ENCODE measurements at places on chromosomes 2 and 18.

DNA sequence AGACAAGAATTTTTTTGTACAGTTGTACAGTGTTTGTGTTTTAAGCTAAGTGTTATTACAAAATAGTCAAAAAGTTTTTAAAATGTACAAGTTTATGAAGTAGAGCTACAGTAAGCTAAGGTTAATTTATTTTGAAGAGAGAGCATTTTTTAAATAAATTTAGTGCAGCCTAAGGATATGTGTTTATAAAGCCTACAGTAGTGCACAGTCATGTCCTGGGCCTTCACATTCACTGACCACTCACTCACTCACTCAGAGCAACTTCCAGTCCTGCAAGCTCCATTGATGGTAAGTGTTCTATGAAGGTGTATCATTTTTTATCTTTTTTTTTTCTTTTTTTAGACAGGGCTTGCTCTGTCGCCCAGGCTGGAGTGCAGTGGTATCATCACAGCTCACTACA, 44.2 kb downstream of the SFXN5 start:
- peak; percentile 48 for DNase-seq

DNA sequence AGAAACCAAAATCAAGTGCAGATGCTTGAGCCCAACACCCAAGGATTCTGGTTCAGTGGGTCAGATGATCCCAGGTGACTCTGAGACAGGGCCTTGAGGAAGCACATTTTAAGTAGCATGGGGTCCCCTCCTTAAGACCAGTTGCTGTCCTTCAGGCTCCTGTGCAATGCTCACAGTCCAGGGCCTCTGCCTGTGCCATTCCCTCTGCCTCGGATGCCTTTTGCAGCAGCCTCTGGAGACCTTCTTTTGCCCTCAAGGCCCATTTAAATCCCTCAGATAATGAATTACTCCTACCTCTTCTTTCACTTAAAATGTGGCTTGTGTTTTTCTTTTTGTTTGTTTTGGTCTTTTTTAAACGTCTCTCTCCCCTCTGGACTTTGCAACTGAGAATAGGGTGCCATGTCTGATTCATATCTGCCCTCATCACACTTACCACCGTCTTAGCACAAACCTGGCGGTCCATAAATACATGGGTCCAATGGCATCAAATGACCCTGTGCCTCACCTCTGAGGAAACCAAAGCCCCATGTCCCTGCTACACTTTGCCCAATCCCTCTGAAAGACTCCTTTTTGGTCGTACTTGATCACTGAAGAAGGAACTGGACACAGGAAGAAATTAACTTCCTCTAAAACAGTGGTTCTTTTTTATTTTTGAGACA, 14.2 kb downstream of the ACTG2 start:
- no peak for DNase-seq

GRCh38 chr2:212549463-212549862, 10.9 kb upstream of the ERBB4 start:
- no peak for DNase-seq

- peak; percentile 53 for DNase-seq
Measured at GRCh38 chr2:219352448-219353023, 20.0 kb upstream of the RESP18 start.

- peak; percentile 46 for DNase-seq
Measured at GRCh38 chr2:69026026-69026425, 13.0 kb downstream of the ANTXR1 start.

GRCh38 chr2:56182420-56182819, 1.4 kb upstream of the CCDC85A start:
- no peak for DNase-seq

- DNase-seq = no peak
Measured at GRCh38 chr2:186068139-186068801, 329.7 kb downstream of the FSIP2 start.

- no peak for DNase-seq
Measured at GRCh38 chr18:10950876-10951630, 198.3 kb downstream of the PIEZO2 start.

GRCh38 chr2:160205505-160205904, 5.4 kb upstream of the ITGB6 start:
- DNase-seq = peak; percentile 97

GRCh38 chr2:46717344-46718121, 198.1 kb downstream of the MCFD2 start:
- DNase-seq = peak; percentile 44

- no peak for DNase-seq
Measured at GRCh38 chr2:239943571-239943970, 81.6 kb downstream of the NDUFA10 start.

DNA sequence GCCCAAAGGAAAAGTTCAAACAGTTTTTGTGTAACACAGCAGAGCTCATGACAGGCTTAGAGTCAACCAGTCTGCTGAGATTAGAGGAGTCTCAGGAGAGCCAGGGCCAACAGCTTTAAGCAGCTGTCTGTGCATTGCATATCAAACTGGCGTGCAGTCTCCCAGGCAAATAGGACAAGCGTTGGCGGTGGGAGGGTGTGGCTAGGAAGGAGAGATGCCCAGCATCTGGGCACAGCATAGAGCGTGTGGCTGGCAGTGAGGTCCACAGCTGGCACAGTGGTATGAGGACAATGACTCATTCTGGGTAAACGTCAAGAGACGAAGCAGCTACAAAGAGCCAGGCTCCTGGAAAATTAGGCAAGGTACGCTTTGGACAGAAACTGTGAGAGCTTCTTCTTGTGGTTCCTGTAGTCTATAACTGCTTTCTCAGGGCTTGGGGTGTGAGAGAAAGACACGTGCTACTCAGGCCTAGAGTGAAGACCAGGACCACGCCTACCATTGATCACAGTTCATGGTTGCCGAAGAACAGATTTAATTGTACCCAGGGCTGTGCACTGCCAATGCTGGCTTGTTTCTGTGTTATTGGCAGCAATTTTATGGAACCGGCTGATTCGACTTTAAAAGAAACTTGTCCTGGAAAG, 14.8 kb downstream of the ZAP70 start:
- DNase-seq = no peak

GRCh38 chr2:129233751-129234406, 745.6 kb upstream of the RAB6C start:
- DNase-seq = no peak

GRCh38 chr18:58221060-58221725, 177.2 kb downstream of the NEDD4L start:
- DNase-seq = peak; percentile 53

DNA sequence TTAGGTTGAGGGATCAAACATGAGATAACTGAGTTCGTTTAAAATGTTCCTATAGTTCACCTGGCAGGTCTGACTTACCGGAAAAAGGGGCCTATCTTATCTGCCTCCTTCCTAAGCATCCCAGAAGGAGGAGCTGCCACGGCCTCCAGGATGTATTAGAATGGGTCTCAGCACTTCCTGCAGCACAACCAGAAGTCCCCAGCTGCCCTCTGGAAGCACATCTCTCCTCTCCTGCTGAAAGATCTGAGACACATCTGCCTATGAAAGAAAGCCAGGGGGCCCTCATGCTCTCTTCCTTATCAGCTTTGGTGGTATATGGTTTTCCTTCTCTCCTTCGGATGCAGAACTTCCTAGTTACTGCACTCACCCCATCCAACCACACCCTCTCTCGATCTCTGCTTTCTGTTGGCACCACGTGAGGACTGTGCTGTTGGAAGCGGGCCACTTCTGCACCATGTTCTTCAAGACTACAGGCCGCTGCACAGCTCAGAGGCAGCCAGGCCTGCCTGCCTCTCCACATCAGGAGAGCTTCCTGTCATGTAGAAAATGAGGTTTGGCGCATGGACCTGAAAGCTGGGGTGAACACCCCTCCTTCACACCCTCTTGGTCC, 6.5 kb downstream of the IGFBP5 start:
- no peak for DNase-seq

GRCh38 chr2:30226144-30227032, 4.9 kb upstream of the LBH start:
- DNase-seq = peak; percentile 72

GRCh38 chr2:190599546-190600220, 49.2 kb upstream of the NAB1 start:
- no peak for DNase-seq

DNA sequence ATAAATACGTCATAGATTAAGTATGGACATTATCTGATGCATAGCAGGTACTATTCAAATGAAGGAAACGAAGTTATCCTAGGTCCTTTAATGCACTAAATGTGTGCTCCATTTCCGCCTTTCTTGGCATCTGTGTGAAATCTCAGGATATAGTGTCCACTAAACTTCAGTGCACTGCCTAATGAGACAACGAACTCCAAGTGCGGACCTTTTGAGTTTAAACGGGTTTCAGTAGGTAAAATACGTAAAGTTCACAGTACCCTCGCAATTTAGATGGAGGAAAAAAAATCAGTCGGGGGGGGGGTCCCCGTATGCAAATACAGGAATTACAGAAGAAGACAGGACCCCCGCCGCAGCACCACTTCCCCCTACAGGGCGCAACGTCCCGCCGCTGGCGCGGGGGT, 729 bp upstream of the REL start:
- no peak for DNase-seq

GRCh38 chr18:67600181-67601180, 84.0 kb upstream of the DSEL start:
- DNase-seq = peak; percentile 91

GRCh38 chr2:38149531-38149930, 73.6 kb upstream of the CYP1B1 start:
- DNase-seq = no peak

DNA sequence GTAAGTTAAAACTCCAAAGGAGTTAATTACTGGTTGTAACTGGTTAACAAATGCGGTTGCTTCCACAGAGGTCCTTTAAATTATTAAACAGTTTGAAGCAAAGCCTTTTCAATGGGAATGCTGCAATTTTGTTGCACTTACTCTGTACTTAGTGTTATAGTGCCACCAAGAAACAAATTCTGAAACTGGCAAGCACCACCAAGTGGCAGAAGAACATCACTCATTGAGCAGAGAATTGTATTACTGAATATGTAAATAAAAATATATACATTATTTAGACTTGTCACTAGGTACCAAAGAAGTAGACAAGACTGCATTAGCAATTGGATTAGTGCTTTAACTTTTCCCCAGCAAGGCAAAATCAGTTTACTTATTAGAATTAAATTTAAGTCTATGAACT, 2.6 kb upstream of the TMEFF2 start:
- DNase-seq = no peak

DNA sequence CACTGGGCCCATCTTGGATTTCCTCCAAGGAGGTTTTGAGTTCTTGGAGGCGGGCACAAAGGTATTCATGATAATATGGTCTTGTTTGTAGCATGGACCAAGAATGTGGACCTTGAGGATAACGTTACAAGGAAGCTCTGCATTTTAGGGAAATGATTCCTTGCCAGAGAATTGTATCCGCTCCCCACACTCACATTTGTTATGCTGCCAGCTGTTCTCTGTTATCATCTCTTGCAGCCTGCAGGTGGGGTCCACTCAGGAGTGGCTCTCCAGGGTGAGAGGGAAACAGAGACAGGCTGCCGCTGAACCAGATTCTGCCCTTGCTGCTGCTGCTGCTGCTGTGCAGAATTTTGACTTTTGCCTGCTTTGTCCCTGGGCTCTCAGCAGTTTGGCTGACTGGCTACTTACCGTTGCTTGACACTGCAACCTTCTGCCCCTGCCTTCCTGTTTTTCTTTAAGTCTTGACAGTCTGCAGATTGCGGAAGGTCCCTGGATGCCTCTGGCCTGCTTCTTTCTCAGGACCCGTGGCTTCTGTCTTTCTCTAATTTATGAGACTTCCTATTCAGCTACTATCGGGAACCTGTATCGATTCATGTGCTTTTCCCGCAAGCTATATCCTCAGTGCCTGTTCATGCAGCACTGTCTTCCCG, 122.3 kb upstream of the DOCK10 start:
- no peak for DNase-seq

DNA sequence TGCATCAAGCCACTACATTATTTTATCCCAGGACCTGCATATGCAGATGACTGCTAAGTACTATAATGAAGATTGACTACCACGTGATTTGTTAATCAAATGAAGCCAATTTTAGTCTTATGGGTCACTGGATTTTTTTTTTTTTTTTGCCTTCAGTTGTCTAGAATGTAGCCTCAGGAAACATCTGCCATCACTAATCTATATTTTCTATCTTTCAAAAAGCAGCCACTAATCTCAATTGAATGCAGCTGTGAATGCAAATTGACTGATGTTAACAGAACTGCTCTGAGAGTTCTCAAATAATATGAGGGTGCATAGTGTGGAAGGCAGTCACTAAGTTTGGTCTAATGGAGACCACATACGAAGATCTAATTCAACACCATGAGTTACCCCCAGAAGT, 106.3 kb downstream of the ABCA12 start:
- DNase-seq = no peak

- DNase-seq = peak; percentile 22
Measured at GRCh38 chr2:86393521-86394491, 47.4 kb upstream of the KDM3A start.

DNA sequence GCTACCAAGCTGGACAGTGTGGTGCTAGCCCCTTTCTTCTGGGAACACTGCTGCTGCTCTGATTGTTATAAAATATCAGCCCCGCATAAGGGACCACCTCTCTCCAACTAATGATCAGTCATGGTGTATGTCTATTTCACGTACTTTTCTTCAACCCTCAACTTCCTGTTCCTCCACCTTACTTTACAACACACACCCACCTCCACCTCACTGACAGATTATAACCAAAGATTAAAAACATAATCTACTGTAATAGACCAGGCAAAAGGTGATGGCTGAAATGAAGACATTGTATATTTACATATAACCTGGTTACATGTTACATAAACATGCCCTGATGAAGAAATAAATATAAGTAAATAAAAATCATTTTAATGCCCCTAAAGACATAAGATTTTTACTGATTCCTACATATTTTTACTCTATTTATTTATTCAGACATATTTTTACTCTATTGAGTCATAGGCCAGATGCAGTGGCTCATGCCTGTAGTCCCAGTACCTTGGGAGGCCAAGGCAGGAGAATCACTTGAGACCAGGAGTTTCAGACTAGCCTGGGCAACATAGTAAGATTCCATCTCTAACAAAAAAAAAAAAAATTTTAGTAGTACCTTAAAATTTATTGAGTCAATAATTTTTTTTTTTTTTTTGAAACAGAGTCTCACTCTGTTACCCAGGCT, 12.8 kb downstream of the STK39 start:
- peak; percentile 64 for DNase-seq

DNA sequence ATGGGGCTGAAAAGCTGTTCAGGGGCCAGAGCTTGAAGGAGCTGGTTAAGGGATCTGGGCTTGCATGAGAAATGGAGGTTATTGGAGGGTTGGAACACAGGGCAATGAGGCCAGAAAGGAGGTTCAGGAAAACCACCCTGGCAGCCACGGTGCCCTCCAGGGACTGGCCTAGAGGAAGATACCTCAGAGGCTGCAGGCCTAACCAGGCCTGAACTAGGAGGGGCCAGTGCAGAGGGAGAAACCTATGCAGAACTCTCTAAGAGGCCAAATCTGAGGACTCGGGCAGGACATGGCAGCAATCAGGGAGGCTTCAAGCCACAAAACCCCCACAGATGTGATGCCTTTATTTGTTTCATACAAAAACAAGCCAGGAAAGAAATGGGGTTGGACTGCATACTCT, 66.8 kb downstream of the BIN1 start:
- DNase-seq = no peak

DNA sequence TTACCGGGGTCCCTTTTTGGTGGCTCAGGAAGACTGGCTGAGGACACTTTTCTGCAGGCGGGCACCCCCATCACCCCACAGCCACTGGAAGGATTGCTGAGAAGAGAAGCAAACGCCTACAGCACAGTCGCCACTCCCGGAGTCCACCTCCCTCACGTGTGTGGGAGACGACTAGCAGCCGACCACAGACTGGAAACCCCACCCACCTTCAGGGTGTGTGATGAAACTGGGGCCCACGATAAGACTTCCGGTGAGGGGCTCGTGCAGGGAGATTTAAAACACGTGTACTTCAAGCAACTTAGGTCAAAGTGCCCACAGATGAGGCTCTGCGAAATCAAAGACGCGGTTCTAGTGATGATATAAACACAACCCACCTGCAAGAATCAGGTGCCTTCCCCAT, 26.3 kb downstream of the MBP start:
- DNase-seq = no peak

Measured in IMR-90 (cell line).